ENCODE measurements at places on chromosomes 2 and 18. TPM values are rescaled to one million over a fixed set of nuclear protein-coding genes. Genes with fewer than 3 reads are reported as not detected.

- DNase-seq, result peak; percentile 62
These were observed 137.8 kb downstream of the PID1 start for GRCh38 chr2:229133155-229133772.

DNA sequence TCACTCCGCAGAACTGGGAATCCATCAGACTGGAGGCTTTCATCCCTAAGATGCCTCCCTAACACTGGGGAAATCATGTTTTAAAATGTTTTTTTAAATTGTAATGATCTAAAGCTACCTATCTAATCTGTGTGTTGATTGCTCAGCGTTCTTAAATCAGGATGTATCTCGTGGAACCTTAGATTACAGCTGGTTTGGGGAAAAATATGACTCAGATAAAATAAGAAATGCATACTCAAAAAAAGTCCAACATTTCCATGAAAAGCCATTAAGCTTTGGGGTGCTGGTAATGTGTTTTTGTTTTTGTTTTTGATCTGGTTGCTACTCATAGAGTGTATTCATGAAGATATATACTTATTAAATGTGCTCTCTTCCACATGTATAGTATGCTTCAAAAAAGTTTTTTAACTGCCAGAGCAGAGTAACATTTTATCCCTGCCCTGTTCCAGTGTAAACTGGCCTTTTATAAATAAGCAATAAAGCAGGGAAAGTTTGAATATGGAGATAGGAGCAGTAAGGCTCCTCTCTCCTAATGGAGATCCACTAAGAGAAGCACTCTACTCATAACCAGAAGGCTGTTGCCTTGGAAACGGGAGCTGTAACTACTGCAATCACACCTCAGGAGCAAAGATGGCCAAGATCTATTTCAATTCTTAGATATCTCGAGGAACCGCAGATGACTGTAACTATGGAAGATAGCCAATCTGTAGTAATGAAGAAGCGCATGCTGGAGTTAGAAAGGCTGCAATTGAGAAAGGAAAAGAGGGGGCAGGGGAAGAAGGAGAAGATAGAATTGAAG lies 41.6 kb downstream of the ANKRD44 start:
- DNase-seq, result peak; percentile 70

- DNase-seq, result peak; percentile 50
These were observed 2.0 kb downstream of the NAGK start for GRCh38 chr2:71070294-71071093.

Gene GPR148
- not detected for total RNA-seq

DNA sequence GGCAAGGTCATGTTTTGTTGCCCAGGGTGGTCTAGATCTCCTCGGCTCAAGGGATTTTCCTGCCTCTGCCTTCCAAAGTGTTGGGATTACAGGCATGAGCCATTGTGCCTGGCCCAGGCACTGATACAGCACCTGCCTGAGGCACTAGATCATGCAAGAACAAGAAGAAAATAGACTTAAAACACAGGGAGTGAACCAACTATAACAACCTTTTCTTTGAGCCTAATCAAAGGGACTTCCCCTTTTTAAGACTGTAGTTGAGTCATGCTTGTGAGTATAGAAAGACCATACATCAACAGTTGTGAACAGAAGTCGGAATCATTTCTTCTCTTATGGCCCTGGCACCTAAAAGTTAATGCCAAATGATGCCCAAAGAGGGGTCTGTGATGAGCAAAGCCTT lies 47.9 kb upstream of the MAPRE2 start:
- no peak for DNase-seq

- DNase-seq, result peak; percentile 80
These were observed 383.6 kb upstream of the SMIM21 start for GRCh38 chr18:75810961-75811551.

GRCh38 chr2:226413498-226414130 lies 386.0 kb downstream of the IRS1 start:
- DNase-seq, result no peak

Gene STK11IP
- 13.0 TPM for total RNA-seq
